Colonic mucosa (tissue), 4 donors: ENCODE measurements at places on chromosomes 3 and 15.

- DNase-seq: no peak
Observed at GRCh38 chr3:56782906-56783305, 18.8 kb downstream of the ARHGEF3 start.

GRCh38 chr15:39338251-39338650 is 242.6 kb upstream of the THBS1 start:
- DNase-seq: no peak

GRCh38 chr3:10205451-10206165 is 40.9 kb downstream of the IRAK2 start:
- no peak for DNase-seq

DNA sequence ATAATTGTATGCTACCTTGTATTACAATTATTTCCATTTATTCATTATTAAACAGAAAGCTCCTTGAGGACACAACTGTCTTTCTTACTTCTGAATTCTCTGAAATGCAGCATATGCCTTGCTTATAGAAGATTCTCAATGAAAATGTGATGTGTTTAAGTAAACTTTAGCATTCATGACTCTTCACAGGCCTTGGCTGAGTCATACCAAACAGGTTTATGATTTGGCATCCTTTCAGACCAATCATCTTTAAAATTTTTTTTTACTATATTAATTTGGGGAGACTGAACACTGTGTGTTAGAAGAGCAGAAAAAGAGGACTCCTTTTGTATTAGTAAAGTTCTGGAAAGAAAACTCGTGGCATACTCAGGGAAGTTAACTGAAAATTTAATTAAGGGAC is 6.4 kb upstream of the GALK2 start:
- no peak for DNase-seq

DNA sequence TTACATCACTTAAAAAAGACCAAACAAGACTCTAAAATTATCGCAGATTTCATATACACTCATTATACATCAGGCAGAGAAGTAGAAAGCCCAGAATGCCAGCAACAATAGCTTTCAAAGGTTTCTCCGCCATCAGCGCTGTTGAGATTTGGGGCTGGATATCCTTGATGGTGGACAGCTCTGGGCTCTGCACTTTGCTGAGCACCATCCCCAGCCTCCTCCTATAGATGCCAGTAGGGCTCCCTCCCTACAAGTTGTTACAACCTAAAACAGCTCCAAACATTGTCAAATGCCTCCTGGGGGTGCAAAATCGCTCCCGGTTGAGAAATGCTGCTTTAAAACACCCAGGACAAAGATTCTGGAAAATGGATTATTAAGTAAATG is 73.5 kb downstream of the ATP10A start:
- no peak for DNase-seq

DNA sequence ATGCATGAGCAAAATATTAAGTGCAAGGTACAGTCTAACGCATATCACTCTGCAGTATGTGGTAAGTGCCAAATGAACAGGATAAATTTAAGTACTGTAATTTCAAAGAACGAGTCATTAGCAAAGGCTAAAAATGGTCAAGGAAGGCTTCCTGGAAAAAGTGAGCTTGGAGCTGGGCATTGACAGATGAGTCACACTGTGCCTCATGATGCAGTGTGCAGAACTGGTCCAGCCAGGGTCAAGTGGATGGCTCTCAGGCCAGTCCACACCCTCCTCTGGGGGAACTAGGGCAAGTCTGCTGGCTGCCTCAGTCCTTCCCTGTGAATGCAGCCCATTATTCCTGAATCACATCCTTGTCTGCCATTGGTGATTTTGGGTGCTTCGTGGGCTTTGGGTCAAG is 76.3 kb downstream of the CACNA1D start:
- DNase-seq: peak; percentile 22

- no peak for DNase-seq
Observed at GRCh38 chr3:9169956-9170850, 79.2 kb downstream of the SRGAP3 start.

- DNase-seq: no peak
Observed at GRCh38 chr15:67501836-67502461, 19.0 kb upstream of the C15orf61 start.

GRCh38 chr3:147269907-147270306 is 136.4 kb downstream of the ZIC4 start:
- DNase-seq: no peak

- DNase-seq: no peak
Observed at GRCh38 chr3:127265581-127265981, 22.3 kb downstream of the PRR20G start.
